ENCODE measurements at places on chromosomes 11 and 22.

GRCh38 chr11:104979839-104980238 is 11.5 kb upstream of the CASP4 start:
- DNase-seq = no peak

- no peak for DNase-seq
Measured at GRCh38 chr11:74777877-74778276, 29.2 kb downstream of the RNF169 start.

GRCh38 chr11:80929031-80929805 is 1488.4 kb upstream of the TENM4 start:
- no peak for DNase-seq

DNA sequence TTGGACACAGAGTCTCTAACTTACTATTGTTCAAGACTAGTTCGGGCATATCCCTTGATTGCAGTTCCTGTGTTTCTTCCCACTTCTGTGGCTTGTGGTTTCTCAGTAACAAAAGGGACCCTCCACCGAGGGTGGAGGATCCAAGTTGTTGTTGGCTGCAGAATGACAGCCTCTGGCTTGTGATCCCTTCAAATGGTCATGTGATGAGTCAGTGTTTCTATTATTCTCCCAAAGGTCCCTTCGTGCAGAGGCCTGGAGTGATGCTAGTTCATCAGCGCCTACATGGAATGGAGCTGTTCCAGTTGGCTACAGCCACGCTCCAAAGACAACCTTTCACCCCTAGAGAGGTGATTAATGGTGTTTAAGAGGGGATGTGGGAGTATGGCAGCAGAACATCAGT is 2.6 kb upstream of the VWCE start:
- no peak for DNase-seq

DNA sequence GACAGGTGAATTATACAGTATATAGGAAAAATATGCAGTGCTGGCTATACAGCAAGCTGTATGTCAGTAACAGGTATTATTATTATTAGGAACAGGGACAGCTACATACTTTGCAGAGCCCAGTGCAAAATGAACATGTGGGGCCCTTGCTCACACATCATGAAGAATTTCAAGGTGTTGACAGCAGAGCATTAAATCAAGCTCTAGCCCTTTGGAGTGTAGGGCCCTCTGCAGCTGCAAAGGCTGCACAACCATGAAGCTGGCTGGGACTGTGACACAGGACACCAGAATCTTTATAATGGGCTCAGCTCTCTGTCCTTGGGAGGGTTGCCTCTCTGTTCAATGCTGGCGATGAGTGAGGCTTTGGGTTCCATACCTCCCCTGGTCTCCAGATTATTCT is 44.9 kb upstream of the DAGLA start:
- DNase-seq = no peak

DNA sequence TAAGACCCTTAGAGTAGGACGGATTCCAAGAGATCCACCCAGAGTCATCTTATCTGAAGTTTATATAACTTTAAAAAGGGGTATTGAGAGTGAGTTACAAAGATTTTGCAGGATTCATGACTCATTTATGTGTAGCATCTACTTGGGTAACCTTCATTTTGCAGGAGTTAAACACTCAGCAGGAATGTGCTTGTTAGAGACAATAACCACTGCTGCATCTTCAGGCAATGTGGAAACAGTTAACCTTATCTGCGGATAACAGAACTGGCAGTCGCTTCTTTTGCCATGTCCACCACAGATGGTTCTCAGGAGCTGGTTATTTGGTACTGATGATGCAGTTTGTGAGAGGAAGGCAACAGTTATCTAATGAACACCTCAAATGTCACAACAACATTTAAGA is 417.9 kb upstream of the DDI1 start:
- no peak for DNase-seq

DNA sequence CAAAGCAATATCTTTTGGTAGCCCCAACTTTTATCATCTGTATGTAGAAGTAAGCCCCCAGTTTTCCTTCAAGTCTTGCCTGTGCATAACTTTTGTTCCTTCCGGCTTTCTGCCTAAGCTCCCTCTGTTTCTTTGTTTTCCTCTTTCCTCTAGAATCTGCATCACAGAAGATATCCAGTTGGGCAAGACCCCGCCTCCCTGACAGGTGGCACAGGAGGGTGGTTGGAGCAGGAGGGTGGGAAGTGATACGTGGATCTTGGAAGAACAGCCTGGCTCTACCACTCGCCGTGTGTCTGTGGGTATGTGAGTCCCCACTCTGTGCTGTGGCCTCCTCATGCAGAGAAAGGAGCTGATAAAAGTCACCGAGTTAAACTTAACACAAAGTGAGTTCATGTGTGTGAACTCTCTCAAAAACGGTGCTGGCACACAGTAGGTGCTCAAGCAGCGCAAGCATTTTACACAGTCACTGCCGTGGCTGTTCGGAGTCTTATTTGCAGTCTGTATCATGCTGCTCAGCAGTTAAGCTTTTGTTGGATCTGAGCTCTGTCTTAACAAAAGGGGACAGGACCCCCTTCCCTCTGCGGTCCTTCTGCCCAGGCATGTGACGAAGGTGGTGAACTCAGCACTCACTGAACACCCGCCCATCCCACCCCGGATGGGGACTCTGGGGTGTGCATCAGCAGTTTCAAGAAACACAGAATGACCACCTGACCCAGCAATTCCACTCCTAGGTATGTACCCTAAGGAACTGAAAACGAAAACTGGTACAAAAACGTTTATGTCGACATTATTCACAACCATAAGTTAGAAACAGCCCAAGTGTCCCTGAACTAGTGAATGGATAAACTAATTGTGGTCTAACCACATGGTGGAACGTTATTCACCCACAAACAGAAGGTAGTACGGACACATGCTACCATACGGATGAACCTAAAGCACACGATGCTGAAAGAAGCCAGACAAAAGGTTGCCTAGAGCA is 249.1 kb downstream of the CTTN start:
- peak; percentile 95 for DNase-seq

GRCh38 chr11:75337195-75337654 is 14.2 kb downstream of the ARRB1 start:
- no peak for DNase-seq

DNA sequence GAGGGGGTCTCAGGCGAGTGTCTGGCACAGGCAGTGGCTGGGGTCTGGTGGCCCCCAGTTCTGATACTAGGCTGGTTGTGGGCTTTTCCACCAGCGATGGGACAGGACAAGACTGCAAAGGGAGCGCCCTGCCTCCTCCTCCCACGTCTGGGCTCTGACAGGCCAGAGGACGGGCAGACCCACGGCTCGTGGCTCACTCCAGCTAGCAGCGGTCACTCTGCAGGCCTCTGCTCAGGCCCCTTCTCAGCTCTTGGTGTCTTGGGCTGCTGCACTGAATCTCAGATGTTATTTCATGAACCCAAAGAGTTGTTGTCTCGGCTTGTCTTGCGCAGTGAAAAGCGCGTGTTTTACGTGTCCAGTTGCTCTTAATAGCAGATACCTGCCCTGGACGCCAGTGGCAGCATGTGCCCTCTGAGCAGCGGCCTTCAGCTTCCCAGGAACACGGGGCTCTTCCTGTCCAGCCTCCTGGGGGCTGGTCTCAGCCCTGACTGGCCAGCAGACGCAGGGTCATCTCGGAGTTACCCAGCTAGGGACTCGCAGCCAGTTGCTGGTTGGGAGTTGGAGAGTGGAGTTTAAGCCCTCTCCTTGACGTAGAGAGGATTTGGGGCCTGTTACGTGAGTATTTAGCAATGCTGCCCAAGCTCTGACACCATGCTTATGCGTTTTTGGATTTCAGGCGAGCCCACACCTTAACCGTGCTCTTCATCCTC is 9.6 kb downstream of the PTDSS2 start:
- no peak for DNase-seq

Data from RPMI8226 (cell line).